ENCODE measurements at places on chromosomes 2 and 18.
A peak's percentile ranks its signal among the peaks of the same experiment; 100 is the strongest.

DNA sequence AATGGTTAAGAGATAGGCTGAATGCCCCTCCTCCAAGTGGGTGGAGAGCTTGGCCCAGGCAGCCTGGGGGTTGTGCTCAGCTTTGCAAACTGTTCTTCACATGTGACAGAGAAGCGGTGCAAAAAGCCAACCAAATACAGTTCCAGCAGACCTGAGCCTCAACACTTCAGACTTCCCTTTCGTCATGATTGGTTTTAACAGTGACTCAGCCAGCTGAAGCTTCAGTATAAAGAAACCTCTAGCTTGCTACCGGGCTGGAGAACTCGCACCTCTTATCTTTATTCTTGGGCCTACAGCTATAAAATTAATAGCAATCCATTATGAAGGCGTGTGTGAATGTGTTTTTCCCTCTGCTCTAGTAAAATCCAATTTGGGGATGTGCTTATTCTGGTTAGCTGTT is 20.0 kb downstream of the SETBP1 start:
- peak; percentile 3 for DNase-seq

DNA sequence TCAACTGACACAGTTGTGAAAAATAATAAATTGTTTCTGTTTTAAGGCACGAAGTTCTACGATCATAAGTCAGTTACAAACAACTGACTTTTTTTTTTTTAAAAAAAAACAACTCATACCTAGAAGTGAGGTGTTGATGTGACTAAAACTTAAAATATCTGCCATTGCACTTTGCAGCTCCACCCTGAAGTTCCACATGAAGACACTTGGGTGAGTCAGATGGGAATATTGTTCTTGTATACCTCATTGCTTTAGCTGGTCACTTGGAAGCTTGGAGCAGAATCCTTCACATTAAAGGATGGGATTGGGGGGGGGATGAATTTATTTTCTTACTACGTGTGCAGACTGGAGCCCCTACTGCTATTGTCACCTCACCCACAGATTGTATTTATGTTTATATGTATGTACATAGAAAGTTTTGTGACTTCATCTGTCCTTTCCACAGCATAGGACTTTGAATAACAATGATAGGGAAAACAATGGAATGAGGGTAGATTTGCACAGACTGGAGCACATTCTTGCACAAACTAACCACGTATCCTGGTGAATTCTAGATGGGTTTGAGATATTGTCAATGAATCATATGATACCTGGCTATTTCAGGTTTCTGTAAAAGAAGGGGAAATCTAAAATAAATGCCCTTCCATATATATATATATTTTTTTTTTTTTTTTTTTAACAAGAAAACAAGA is 57.9 kb upstream of the ARHGAP15 start:
- no peak for DNase-seq

DNA sequence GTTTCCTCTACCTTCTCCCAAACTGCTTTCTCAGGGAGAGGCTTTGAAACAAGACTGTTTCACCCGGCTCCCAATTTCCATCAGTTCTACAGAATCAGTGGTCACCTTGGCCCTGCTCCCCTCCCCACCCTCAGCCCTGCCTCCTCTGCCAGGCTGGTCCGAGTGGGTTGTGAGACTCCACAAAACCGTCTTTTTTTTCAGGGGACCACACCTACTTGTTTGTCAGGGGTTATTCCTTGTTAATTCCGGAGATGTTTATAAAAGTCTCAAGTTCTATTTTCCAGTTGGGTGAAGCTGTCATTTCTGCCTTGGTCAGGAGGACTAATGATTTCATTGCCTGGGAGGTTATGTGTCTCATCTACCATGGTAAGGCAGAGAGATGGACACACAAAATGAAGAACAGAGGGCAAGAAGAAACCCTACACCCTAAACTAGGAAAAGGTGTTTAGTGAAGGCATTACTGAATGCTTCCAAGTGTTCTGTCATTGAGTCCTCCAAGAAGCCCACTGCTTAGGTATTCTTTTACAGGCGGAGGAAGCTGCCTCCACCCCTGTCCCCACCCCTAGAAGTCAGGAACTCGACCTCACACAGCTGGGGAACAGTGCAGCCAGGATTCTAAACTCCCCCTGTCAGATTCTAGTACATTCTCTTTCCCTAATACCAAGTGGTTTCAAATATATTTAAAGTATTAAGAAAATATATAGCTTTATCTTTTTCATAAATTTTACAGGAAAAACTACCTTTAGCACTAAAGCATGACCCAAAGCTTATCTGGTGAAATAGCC is 46.3 kb downstream of the COPS8 start:
- DNase-seq, result no peak

DNA sequence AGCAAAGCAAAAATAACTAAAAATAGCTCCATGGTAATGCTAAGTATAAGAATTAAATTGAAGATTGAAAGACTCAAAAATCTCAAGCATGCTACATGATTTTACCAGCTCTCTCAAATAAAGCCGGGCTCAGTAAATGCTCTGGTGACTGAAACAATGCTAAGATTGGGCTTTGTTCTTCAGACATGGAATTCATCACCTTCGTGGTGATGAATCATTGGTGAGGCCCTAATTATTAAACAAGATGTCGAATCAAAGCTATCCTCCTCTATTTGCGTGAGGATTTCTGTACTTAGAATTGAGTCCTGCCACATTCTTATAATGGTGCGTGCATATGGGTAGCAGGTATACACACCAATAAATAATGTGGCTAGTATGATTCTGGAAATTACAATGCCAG is 58.8 kb upstream of the LRRTM1 start:
- DNase-seq, result no peak

DNA sequence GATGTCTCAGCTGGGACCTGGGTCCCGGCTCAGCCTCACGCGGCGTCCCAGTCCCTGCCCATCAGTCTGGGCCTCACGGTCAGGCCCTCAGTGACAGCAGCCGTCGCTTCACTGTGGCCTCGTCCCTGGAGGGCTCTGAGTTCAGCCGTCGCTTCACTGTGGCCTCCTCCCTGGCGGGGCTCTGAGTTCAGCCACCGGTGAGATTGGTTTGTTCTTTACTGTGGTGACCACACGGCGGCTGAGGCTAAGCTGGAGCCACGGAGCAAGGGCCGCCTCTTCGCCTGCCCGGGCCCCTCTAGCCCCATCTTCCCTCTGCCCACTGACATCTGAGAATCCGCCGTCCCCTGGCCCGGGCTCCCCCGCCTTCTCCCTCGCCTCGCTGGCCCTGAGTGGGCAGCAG is 51.2 kb downstream of the NFATC1 start:
- DNase-seq, result no peak

- DNase-seq, result no peak
These were observed 33.8 kb downstream of the SDC1 start for GRCh38 chr2:20190876-20191713.

DNA sequence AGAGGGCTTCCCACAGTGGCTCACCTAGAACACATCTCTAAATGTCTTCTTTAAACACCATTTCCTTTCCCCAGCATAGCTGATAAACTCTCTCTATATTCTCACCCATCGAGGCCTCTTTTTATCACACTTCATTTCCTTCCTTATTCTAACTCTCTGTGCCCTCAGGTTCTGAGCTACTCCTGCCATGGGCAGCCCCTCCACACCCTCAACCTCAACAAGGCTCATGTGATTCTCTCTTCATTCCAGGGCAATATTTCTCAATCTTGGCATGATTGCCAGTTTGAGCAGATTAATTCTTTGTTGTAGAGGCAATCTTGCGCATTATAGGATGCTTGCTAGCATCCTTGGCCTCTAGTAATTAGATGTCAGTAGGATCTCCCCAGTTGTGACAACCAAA is 999.1 kb downstream of the TSN start:
- DNase-seq, result no peak

GRCh38 chr2:147603447-147603846 is 241.4 kb upstream of the ACVR2A start:
- no peak for DNase-seq

DNA sequence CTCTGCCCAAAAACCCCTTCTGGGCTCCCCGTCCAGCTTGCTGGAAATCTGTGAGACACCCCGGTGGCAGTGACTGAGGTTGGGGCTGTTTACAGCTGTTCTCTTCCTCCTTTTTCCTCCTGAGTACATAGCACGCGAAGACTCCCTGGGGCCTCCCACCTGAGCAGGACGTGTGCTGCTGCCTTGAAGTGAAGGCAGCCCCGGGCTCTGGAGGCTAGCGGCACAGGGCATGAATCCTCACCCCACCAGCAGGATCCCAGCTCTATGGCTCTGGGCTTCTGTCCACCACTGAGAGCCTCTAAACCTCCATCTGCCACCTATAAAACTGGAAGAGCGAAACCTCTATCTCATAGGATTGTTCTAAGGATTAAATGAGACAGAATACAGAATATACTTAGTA is 182.5 kb downstream of the TMEM163 start:
- DNase-seq, result no peak

- DNase-seq, result no peak
These were observed 23.5 kb upstream of the DNMT3A start for GRCh38 chr2:25365241-25365640.

- DNase-seq, result no peak
These were observed 33.6 kb upstream of the PTMA start for GRCh38 chr2:231674587-231675338.

DNA sequence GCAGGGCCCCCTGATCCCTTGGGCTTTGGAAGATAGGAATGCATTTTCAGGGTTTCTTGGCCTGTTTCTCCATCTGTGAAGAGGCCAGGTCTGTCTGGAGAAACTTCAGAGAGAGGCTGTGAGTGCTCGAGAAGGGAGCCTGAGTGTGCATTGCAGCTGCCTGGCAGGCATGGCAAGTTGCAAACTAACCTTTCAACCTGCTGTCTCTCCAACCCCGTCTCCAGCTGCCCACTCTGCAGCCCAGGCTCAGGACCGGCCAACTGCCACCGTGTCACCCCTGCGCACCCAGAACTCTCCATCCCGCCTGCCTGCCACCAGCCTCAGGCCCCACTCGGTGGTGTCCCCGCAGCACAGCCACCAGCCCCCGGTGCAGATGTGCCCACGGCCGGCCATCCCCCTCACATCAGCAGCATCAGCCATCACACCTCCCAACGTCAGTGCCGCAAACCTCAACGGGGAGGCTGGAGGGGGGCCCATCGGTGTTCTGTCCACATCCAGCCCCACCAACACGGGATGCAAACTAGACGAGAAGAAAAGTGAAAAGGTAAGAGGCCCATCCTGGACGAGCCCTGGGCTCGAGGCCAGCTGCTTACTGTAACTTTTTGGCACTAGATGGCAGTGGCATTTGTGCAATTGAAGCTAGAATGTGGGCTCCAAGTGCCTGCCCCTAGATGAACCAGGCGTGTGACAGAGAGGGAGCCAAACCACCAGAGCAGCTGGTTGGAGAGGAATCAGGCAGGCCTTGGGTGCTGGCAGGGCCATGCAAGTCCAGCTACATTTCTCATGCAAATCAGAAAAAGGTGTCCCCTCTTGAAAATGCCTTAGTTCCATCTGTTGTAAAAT is 164.6 kb downstream of the SEPTIN10 start:
- DNase-seq, result no peak

DNA sequence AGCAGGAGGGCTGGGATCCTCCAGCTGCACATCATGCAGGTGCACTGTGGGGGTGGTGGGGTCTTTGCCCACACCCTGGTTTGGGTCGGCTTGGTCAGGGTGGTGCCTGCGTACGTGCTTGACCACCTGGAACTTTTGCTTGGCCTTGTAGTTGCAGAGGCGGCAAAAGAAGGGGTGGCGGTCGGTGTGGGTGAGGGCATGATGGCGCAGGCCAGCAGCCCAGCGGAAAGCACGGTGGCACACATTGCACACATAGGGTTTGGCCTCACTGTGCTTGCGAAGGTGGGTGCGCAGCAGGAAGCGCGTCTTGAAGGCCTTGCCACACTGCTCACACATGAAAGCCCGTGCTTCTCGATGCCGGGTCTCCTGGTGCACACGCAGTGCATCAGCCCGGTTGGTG is 21.1 kb downstream of the ZNF142 start:
- DNase-seq, result no peak

GRCh38 chr2:232389327-232389726 is 10.8 kb downstream of the ALPP start:
- DNase-seq, result no peak

DNA sequence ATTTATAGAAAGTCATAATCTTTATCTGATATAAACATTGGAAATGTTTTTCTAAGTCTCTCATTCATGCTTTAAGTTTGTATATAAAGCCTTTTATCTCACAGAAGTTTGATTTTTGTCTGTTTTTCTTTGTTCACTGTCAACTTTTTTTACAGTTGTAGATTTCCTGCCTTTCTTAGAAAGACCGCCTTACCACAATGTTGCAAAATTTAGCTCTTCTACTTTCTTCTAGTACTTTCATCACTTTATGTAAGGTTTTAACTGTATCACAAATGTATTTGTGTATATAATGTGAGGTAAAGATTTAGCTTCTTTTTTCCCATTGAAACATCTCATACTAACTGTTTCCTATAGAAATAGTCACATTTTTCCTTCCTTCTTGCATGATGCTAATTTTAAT is 136.1 kb downstream of the DNAH6 start:
- DNase-seq, result no peak

- no peak for DNase-seq
These were observed 127.9 kb upstream of the SH3BP4 start for GRCh38 chr2:234823877-234824376.

- DNase-seq, result no peak
These were observed 1040.3 kb downstream of the TSN start for GRCh38 chr2:122795763-122796162.

DNA sequence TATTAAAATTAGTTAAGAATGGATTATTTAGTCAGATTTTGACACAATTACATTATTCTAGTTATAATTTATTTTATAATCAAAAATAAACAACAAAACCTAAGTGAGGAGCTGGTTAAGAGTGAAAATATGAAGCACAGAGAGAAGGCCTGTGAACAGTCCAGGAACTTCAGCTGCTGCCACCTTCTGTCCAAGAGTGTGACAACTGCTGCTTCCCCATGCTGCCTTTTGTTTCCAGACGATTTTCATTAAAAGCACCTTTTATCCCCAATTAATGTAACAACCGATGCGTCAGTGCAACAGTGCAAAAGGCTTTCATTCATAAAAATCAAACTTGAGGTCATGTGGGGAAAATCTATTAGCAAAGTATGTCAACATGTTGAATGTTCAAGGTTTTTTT is 363.6 kb downstream of the CTNNA2 start:
- no peak for DNase-seq

GRCh38 chr18:11751341-11752115 is 62.5 kb downstream of the GNAL start:
- no peak for DNase-seq

DNA sequence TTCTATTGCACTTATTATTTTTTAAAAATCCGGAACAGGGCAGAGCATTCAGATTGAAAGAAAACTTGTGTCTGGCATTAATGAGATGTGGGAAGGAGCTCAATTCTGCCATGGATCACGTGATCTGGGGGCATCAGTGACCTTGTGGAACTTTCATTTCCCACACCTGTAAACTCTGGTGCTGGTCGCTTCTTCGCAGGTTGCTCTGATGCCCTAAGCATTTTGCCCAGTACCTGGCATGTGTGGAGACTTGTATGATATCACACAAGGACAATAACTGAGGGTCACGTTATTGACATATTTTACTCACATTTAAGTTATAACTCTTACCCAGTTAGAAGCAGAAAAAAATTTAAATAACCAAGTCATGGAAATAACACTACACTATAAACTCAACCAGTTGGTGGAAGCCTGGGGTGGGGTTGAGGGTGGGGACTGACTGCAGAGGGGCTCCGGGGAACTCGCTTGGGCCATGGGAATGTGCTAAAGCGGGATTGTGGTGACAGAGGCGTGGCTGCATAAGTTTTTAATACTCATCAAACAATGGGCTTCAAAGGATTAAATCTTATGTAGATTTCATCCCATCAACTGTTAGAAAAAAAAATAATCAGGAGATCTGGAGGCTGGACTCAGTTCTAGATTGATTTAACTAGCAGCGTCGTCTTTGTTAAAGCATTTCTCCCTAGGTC is 36.5 kb downstream of the ST3GAL5 start:
- DNase-seq, result no peak

- DNase-seq, result no peak
These were observed 44.1 kb downstream of the MRPS5 start for GRCh38 chr2:95077530-95077825.

GRCh38 chr2:47402805-47403608 is at the start of gene MSH2:
TSS of gene MSH2 (plus strand) at chr2:47403156. CDS start at chr2:47403192, 36 bp downstream.
- DNase-seq, result peak; percentile 83
